ENCODE measurements at places on chromosomes 4 and X.

DNA sequence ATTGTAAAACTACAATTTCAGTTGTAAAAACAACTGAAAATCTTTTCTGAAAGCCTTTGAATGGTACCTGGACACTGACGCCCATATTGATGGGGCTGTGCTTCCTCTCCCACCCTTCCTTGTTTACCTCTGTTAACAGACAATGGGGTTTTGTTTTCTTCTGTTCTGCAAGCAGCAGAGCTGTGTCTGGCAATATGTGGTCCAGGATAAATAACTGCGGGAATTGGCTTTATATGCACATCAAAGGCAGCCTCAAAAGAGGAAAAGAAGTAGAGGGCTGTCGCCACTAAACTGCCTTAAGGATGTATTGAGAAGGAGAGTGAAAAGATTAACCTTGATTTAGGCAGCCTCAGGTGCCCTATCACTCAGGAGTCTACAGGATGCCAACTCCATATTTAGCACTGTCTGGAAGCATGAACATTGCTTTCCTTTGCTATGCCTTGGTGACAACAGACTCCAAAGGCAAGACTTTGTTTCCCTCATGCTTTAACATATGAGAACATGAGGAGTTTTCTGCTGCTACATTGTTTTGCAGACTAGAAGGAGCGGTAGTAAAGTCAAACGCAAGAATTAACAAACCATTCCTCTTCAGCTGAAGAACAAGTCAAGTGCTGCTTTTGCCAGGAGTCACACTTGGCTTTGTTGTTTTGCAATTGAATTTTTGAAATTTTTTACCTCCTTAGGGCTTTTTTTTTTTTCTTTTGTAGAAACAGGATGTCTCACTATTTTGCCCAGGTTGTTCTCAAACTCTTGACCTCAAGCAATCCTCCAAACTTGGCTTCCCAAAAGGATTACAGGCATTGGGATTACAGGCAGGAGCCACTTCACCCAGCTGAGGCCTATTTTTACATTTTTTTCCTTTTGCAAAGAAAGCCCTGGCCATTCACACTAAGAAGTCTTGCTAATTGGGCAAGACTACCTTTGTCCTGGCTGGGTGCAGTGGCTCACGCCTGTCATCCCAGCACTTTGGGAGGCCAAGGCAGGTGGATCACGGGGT, 3.0 kb downstream of the IL21 start:
- no peak for DNase-seq

DNA sequence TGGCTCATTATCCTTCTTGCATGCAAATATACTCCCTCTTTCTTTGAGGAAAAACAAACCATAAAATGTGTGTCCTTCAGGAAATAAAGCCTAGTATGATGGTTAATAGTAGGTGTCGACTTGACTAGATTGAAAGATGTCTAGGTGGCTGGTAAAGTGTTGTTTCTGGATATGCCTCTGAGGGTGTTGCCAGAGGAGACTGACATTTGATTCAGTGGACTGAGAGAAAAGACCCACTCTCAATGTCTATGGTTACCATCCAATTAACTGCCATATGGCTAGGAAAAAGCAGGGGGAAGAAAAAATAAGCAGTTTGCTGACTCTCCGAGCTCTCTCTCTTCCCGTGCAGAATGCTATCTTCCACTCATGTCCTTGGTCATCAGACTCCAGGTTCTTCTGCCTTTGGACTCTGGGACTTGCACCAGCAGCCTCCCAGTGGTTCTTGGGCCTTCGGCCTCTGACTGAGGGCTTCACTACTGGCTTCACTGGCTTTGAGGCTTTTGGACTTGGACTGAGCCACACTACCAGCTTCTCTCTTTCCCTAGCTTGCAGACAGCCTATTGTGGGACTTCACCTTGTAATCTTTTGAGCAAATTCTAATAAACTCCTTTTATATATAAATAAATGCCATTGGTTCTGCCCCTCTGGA, 532.1 kb upstream of the HTR2C start:
- no peak for DNase-seq

DNA sequence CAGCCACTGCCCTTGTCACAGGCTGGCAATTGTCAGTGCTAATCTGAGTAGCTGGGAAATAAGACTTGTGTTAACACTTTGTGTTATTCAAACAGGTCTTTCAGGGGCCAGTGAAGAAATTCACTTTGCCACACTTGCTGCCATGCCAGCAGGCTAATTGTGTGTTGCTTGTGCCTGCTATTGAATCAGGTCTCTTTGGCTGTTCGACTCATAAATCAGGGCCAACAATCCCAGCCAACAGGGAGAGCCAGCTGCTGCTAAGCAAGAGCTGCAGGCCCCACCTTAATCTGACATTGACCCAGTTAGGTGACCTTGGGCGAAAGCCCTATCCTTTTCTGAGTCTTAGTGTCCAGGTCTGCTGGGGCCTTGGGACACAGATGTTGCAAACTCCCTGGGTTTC, 28.1 kb upstream of the MAMLD1 start:
- DNase-seq: no peak

GRCh38 chr4:152700151-152700550, 20.4 kb upstream of the TMEM154 start:
- no peak for DNase-seq

GRCh38 chr4:175927121-175927520, 115.1 kb upstream of the GPM6A start:
- no peak for DNase-seq

DNA sequence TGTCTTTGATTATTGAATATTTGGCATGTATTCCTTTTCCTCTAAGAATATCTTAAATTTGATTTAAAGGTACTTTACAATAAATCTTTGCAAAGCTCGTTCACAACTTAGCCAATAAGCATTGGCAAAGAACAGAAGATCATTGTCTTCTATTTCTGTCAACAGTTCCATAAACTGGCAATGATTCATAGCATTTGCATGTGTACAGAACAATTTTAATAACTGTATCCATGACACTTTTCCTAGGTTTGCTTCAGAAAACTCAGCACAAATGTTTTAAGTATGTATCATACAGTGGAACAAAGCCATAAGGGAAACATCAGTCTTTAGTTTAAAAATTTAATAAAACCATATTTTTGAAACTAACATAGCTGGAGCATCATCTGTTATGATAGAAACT, 462.7 kb upstream of the RPS6KA3 start:
- DNase-seq: no peak

GRCh38 chr4:67603310-67604028, 44.9 kb downstream of the STAP1 start:
- no peak for DNase-seq

DNA sequence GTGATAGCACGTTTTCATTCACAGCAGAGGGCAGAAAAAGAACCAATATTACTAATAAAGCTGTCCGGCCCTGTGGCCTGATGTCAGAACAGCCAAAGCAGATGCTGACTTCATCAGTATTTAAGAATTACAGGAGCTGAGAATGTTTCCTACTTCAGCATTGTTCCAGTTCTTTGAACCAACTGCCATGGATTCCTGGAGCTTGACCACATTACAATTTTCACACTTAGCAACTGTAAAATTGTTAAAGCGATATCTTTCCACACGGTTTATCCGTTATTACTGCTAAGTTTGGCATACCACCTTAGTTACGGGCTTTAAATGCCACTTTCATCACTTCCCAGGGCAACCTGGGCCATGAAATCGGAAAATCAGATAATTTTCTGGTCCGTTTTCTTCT, 118.2 kb downstream of the EPHA5 start:
- no peak for DNase-seq

- DNase-seq: no peak
Measured at GRCh38 chr4:154719087-154719486, 24.7 kb upstream of the LRAT start.

DNA sequence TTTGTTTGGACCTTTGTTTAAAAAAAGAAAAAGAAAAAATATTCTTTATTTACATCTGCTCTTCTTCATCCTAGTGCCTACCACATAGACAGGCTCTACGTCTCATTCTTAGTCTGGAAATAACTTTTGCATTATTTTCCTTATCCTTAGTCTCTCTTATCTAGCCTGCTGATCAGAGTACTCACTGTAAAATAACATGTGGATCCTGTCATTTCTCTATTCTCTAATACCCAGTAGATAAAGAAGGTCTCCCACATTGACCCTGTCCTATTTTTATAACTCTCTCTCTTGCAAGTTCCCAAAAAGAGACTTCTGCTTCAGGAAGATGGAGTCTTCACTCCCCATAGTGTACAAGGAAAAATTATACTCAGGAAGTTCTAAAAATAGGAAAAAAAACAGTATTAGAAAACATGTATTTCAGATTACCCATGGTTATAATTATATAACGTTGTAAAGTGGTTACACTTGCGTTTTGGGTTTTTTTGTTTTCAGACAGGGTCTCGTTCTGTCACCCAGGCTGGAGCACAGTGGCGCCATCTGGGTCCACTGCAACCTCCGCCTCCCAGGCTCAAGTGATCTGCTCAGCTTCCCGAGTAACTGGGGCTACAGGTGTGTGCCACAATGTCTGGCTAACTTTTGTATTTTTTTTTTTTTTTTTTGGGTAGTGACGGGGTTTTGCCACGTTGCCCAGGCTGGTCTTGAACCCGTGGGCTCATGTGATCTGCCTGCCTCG, 23.8 kb downstream of the ZFX start:
- no peak for DNase-seq

DNA sequence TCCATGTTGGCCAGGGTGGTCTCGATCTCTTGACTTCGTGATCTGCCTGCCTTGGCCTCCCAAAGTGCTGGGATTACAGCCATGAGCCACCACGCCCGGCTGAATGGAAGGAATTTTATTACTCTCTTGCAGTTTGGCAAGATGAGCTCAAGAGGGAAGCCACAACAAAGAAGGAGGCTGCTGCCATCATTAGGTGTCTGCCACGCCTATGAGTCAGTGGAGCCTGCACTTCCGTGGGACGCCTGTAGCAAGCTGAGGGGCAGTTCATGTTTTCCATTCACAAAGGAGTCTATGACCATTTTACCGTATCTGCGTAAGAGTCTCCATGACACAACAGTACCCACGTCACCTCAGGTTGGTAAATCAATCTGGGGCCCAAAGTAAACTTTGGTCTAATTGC, 51.2 kb upstream of the CHRNA9 start:
- DNase-seq: peak; percentile 63

DNA sequence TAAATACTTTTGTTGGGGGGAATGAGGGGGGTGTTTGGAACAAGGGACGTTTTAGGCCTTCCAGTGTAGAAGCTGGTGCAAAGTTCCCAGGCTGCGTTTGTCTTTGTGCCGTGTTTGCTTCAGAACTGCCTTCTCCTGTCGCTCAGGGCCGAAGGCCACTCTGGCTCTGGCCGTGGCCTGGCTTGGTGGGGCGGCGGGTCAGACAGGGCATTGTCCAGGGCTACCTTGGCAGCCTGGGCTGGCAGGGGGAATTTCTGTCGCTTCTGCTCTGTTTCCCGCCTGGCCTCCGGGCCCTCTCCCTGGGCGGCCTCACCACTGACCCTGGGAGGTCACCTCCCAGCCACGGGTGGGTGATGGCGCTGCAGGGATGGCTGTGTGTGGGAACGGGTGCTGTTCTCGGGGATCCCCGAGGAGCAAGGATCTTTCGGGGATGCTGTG, 140.0 kb downstream of the COL4A6 start:
- DNase-seq: no peak

DNA sequence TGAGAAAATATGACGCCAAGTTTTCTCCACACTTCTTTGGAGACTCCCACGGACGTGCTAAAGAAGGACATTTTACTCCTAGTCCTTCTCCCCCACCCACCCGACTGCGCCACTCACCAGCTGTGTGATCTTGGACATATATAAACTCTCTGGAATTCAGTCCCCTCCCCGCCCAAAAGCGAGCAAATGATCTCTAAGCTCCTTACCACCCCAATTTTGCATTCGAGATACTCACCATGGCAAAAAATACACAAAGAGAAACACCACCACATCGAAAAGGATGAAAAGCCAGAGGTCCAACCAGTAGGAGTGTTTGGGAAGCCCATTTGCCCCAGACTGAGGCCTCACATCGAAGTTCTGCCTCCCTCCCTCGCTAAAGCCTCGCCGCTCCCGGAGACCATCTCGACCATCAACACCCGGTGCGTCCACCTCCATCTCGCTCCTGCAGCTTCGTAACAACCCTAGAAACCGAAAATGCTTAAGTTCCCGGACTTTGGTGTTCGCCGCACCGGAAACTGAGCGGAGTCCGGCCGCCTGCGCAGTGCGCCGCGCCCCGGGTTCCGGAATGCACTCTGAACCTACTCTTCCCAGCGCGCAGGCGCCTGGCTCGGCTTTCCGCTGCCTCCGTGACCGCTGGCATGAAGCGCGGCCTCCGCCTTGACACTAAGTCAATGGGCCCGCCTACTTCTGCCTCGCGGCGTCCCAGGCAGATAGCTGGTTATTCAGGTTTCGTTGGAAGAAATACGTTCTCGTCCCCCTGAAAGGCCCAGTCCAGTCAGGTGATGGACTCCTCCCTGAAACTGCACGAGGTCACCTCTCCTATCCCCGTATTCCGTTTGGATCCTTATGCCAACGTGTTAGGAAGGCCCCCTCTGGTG, 21.6 kb downstream of the FABP2 start:
- DNase-seq: peak; percentile 88

DNA sequence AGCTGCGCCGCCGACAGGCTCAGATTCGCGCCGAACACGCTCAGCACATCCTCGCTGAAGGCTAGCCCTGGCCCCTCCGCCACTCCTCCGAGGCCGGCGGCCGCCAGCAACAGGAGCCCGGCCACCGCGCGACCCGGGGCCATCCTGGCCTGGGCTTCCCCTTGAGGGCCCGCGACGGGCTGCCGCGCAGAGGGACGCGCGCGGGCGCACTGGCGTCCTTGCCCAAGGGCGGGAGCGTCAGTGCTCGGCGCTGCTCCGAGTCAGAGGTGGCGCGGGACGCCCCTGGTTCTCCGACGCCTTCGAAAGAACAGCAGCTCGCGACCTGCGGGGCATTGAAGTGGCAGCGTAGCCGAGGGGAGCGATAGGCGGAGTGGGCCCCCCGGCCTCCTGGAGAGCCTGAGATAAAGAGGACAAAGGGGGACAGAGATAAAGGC, 745 bp downstream of the SLC39A8 start:
- peak; percentile 45 for DNase-seq

- DNase-seq: no peak
Measured at GRCh38 chr4:52554612-52555355, 104.3 kb downstream of the USP46 start.

- no peak for DNase-seq
Measured at GRCh38 chr4:129146639-129147038, 50.7 kb downstream of the C4orf33 start.

- DNase-seq: no peak
Measured at GRCh38 chr4:159516556-159517140, 413.8 kb downstream of the RAPGEF2 start.

DNA sequence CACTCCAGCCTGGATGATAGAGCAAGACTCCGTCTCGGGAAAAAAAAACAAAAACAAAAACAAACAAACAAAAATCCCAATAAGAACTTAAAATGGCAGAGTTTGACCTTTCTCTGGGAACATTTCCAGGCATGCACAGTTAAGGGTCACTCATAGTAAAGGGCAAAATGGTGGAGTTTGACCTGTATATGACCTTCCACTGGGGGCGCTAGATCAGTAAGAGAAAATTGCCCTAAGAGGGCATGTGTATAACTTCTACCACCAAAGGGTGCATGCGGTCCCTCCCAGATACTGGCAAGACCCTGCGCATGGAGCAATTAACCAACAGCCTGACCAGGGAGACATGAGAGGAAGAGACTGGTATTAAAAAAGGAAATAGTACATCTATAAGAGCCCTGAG, 177.2 kb downstream of the MOSPD2 start:
- no peak for DNase-seq

- no peak for DNase-seq
Measured at GRCh38 chr4:55255179-55255578, 90.9 kb upstream of the SRD5A3 start.

- DNase-seq: no peak
Measured at GRCh38 chr4:29756966-29757365, 963.2 kb upstream of the PCDH7 start.
